ENCODE measurements at places on chromosomes 16 and 17. TPM values are rescaled to one million over a fixed set of nuclear protein-coding genes. Genes with fewer than 3 reads are reported as not detected.

Gene TBC1D3K
- polyA plus RNA-seq: not detected

Gene ESRP2
- polyA plus RNA-seq: 2.3 TPM

Gene ZSCAN10
- not detected for polyA plus RNA-seq

Gene CD300LG
- polyA plus RNA-seq: 0.05 TPM

Gene DOC2B
- 0.15 TPM for polyA plus RNA-seq

Gene LAT
- 155 TPM for polyA plus RNA-seq

Gene CCL15
- polyA plus RNA-seq: 7.1 TPM

Gene ACD
- 34.6 TPM for polyA plus RNA-seq

Data from aorta (tissue), 5 donors.